ENCODE measurements at places on chromosomes 6 and 20.

DNA sequence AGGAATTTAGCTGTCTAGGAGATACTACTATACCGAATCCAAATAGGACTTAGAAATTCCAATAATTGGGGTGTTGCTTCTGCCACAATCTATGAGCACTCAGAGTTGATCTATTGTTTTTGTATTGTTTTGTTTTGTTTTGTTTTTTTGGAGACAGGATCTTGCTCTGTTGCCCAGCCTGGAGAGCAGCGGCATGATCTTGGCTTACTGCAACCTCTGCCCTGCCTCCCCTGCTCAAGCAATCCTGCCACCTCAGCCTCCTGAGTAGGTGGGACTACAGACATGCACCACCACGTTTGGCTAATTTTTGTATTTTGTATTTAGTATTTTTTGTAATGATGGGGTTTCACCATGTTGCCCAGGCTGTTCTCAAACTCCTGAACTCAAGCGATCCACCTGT lies 7.4 kb downstream of the ACSS2 start:
- DNase-seq: no peak

- DNase-seq: peak; percentile 42
These were observed 3.1 kb downstream of the JAG1 start for GRCh38 chr20:10670501-10671220.

DNA sequence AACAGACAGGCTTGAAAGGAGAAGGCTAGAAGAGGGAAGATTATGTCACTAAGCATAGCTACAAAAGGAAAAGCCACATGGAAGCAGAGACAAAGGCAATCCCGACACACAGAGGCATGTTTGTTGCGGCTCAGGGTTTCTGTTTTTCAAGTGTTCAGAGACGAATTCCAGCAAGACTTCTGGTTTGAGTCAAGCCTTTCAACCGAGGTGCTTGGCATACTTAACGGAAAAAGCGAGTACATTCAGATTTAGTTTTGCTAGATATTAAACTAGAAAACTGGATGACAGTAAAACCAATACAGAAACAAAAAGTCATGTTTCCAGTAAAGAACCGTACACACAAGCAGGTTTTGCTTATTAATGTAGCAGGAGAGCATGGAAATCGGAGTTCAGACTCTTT lies 27.2 kb downstream of the MCUR1 start:
- no peak for DNase-seq

- no peak for DNase-seq
These were observed 3.6 kb downstream of the NELFCD start for GRCh38 chr20:58984691-58985090.

- DNase-seq: no peak
These were observed 22.0 kb downstream of the CENPW start for GRCh38 chr6:126361832-126362440.

- DNase-seq: no peak
These were observed 170.5 kb downstream of the GPX5 start for GRCh38 chr6:28696167-28696566.

DNA sequence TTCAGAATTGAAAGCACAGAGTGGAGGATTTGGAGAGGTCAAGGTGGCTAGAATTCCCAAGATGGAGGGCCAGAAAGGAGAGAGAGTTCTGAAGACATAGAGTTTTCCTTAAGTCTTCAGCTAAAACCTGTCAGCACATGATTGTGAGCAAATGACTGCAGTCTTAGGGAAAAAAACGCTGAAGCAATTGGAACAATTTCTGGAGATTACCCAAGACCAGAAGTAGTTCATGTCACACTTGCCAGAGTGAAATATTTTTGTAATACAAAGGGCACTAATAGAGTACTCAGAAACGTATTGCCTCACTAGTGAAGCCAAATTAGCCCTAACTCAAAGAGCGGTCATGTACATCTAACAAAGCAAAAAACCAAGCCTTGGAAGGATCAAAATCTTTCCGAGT lies 541.3 kb upstream of the MARCKS start:
- no peak for DNase-seq

GRCh38 chr6:43758617-43759050 lies 11.4 kb upstream of the VEGFA start:
- DNase-seq: no peak

DNA sequence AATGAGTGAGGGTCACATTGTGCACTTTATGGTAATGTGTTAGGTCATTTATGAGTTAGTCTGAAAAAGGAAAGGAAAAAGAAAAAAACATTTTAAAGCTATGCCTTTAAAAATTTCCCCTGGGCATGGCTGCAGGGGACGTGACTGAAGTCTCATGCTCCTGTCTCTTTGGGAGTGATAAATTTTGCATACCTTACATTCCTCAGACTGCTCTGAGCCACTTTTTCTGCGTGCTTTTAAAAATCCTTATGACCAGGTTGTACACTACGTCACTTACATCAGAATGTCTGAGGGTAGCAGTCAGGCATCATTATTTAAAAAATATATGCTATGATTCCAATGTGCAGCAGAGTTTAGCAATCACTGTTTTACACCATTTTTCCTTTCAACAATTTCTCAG lies 121.2 kb downstream of the RFPL4B start:
- no peak for DNase-seq

- no peak for DNase-seq
These were observed 178.4 kb downstream of the NRN1 start for GRCh38 chr6:5828296-5828695.

DNA sequence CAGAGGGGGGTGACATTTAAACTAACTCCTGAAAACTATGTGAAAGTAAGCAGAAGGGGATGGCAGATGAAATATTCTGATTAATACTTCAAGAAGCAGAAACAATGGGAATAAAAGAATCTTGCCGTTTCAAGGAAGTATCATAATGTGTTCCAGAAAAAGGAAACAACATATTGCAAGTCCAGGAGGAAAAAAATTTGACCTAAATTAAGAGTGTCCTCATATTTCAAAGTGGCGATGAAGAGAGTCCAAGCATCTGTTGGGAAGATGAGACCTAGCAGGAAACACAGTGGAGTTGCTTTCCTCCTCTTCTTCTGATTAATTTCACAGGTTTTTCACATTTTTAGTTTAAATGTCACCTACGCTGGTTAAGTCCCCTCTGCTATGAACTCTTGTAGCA lies 45.6 kb upstream of the TNFAIP3 start:
- DNase-seq: no peak

DNA sequence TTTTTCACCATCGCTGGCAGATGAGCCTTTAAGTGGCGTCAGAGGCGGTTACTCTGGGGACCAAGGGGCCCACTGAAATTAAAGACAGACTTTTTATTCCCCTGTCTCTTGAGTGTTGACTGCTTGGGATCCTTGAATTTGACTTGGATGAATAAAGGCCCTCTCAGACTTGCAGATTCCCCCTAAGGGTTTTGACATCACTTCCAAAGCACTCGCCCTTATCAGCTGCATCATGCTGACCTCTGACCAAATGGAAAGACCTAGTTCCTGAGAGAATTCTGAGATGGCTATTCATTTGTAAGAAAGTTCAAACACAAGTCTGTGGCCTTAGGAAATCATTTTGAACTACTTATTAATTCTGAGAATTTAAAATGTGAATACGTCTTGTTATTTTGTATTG lies 13.5 kb upstream of the MOXD1 start:
- no peak for DNase-seq

DNA sequence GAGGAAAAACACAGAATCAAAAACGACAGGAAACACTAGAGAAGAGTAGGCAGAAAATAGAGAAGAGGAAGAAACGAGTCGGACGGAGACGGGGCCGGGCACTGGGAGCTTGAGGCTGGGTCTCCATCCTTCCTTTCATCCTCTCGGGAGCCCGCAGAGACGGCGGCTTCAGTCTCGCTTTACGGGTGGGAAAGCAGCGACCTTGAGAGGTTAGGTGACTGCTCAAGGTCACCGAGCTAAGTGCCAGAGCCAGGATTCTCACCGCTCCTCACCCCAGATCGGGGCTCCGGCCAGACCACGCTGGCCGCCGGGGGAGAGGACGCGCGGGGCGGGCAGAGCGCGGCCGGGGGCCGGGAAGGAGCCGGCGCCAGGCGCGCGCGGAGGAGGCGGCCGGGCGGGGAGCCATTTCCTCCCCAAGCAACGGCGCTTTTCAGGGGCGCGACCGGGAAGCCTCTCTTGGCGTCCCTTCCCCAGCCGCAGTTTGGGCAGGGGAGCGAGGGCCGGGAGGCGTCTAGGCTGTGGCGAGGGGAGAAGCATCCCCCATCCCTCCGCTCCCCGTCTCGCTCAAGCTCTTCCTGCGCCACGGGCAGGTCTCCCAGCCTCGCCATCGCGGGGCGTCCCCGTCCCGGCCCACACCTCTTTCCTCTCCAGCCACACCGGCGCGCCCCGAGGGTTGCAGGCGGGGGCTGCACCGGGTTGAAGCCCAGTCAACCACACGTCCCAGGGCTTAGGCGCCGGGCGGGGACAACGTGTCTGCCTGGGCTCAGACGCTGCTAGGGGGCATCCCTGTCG lies 24.1 kb upstream of the MAP3K7 start:
- DNase-seq: peak; percentile 42
